AG08395 (cell line): ENCODE measurements at places on chromosomes 1 and 21.
A peak's percentile ranks its signal among the peaks of the same experiment; 100 is the strongest.

DNA sequence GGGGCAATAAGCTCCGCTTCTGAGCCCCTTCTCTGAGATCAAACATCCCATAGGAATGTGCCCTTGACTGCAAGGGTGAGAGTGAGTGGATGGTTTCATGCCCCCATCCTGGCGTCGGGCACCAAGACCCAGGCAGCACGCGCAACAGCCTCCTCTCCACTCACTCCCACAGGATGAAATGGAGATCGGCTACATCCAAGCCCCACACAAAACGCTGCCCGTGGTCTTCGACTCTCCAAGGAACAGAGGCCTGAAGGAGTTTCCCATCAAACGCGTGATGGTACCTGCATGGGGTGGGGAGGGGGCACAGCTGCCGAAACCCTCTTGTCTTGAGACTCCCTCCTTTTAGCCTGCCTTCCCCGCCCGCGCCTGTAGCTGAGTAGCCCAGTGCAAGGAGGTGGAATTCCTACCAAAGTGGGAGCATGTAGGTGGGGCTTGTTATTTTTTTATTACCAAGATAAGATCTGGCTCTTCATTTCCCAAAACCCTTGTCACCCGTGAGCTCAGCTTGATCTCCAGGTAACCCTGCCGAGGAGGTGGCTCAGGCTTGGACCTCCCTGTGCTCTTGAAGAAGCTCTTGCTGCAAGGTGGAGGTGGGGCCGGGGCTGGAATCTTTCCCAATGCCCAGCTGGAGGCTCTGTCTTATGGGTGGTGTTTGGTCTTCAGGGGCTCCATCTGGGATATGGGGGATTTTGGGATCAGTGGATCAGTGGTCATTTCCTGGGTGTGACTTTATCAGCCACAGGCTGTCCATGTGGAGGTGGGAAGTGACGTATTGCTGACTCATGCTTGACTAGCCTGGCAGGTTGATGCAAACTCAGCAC, 24.0 kb upstream of the PADI6 start:
- DNase-seq: no peak

GRCh38 chr1:23585321-23586022, 26.2 kb upstream of the ID3 start:
- peak; percentile 90 for DNase-seq

DNA sequence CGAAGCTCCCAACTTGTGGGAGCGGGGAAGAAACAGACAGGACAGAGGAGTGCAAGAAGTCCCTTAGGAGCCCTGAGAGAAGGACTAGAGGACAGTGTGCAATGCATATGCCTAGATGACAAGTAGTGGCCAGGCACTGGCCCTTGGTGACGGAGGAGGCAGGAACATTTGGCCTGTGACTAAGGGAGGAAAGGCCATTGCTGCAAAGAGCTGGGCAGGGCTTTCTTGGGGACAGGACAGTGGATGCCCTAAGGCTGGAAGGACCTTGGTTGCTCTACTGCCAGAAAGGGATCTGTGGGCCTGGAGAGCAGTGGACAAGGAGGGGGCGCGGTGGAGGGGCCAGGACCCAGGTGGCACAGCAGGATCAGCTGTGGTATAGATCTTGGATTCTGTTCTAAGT, 481.3 kb downstream of the CAMTA1 start:
- DNase-seq: no peak

GRCh38 chr1:1554550-1554925, 14.1 kb upstream of the TMEM240 start:
- DNase-seq: no peak

DNA sequence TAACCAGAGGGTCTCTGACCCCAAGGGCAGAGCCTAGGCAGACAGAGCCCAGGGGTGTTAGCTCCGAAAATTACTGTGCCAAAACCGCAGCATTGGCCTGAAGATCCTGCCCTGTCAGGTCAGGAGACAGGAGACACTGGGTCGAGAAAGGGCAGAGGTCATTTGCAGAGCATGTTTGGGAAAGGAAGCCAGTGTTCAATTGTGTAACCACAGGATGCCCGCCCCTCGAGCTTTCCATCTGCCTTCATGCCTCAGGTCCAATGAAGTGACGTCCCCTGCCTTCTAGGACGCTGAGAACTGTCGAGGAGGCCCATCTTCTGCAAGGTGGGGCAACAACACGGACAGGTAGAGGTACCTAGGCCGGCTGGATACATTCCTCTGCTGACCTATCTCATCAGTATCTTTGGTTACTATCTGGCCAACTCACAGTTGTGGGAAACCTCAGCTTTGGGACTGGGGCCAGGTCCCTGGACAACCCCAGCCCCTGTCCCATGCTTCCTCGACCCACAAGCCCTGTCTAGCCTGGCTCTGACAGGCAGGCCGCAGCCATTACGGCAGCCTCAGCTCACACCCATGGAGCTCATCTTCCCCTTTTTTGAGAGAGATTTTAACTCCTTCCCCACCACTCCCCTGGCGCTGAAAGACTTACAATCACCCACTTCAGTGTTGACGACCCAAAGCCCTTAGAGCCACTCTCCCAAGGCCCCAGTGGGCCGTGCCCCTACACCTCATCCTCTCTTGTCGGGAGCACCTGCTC, 1.3 kb downstream of the ARL8A start:
- DNase-seq: peak; percentile 29

GRCh38 chr1:167499664-167500101, 18.6 kb downstream of the CD247 start:
- DNase-seq: no peak

DNA sequence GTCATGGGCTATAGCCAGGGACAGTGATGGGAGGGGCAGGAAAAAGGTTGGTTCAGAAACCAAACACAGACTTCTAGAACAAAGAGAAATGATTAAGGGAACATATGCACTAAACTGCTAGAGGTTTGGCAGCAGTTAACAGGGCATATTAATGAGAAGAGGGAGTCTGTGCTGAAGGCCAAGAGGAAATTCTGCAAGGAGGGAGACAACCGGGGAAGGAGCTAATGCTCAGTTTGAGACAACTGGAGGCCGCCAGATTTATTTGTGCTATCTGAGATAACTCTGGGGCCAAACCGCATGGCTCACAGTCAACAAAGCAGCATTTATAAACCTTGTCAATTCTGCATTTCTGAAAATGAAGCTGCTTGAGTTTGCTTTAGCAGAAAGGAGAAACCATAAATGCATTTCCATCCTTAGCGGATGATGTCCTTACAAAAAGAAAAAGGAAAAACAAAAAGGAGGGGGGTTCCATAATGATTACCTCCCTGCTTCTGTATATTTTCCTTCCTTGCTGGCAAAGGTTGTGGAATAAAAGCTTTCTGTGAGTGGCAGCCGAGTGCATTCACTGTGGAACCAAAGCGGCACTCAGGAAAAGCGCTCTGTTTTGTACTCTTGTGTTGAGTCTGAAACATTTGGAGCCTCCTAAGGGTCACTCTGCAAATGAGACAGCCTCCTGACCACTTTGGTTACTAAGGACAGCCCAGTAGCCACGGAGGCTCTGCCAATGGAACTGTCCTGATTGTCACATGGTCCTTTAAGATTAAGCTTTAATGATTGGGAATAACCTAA, 70.3 kb downstream of the SIM2 start:
- no peak for DNase-seq

DNA sequence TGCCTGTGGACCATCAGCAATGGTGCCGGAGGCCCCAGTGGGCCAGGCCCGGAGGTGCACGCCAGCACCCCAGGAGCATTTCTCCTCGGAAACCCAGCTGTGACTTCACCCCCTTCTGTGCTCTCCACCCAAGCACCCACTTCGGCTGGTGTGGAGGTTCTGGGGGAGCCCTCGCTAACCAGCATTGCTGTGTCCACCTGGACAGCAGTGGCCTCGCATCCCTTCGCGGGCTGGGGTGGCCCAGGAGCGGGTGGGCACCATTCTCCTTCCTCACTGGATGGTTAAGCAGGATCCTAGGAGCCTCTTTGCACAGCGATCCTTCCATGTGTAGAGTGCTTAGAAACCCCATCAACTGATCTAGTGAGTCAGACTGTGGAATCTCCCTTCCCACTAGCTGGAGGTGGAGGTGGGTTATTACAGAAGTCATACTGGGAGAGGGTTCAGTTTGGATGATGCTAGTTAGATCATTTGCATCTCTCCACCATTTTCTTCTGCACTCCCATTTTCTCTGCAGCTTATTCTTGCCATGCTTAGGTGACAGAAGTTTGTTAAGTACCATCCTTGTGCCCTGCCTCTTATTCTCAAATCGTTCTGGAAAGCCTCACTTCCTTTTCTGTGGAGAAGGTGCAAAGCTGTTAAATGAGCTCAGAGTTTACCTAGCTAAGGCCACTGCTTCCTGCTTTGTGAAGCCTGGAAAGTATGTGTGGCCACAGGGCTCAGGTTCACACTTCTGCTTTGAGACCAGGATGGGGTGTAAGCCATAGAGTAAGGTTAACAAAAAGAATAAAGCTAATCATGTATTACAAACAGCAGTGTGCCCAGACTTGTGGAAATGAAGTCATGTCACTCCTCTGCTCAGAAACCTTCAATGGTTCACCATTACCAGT, 32.3 kb downstream of the TBX19 start:
- DNase-seq: no peak

DNA sequence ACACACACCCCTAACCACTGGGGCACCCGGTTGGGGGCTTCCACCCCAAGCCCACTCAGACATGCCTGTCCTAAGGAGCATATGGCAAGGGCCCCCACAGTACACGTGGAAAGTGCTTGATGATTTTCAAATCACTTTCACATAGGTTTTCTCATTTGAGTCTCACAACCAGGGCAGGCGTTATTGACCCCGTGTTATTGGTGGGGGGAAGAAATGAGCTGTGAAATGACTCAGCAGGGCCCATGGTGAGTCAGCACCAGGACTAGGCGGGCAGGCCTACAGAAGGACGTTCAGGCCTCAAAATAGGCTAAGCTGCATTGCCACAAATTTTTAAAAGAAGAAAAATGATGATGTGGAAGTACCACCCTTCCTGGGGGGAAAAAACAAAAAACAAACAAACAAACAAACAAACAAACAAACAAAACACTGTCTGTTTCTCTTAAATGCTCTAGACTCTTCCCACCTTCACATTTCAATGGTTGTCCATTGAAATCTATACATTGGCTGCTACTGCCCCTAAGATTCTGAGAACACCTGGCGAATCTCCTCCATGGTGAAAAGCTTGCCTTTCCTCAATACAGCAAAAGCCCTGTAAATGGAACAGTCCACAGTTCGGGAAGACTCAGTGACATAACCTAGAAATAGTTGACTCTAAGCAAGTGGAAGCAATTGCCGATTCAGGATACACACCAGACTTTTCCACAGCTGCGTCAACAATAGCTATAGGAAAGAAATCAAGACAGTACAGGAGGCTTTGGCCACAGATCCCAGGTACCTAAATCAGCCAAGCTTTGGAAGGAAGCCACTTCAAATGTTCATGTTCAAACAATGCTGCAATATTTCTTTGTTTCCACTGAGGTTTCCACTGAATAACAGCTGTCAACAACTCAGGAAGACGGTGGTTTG, 234.7 kb downstream of the TOMM20 start:
- DNase-seq: peak; percentile 66

- peak; percentile 58 for DNase-seq
These were observed at the start of gene ABL2 for GRCh38 chr1:179229214-179230140. Gene ABL2 (minus strand): TSS chr1:179229677. CDS start chr1:179229397, 280 bp downstream.

GRCh38 chr1:214970016-214970415, 112.5 kb upstream of the KCNK2 start:
- DNase-seq: no peak

- DNase-seq: no peak
These were observed 16.3 kb downstream of the IER5 start for GRCh38 chr1:181104790-181105133.

DNA sequence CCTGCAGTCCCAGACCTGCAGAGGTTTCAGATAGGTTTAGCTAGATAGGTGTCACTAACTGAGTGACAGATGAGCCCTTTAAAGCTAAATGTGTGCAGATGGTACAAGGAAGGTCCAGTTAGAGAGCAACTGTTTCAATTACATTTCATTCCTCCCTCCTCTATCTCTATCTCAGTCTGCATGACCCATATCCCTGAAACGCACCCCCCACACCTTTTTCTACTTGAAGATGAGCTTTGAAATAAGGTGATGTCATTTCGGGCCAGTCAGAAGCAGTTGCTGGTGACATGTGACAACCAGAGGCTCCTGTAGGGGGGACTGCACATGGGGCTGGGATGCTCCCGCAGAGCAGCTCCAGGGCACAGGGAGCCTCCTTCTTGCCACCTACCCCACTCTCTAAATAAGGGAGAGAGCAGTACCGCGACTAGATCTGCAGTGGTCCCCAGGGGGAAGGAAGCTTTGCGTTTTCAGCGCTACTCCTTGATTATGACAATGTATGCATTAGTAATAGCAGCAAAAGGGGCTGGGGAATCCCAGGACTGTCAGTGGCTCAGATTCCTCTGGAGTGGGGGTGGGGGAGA, 4.3 kb downstream of the ATP8B2 start:
- no peak for DNase-seq

DNA sequence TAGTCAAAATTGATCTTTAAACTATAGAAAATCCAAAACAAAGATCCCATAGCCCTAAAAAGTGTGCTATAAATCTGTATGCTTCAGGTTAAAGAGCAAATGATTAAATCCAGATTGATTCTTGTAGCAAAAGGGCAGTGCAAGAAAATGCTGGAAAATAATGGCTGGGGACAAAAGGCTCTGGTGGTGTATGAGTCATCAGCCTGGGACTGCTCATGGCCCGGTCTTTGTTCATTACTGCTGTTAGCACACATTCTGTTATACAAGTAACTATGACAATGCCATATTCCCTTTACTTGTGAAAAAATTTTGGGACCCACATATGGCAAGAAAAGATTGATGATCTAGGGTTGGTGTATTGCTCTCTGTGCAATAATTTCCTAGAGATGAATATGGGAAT, 89.1 kb downstream of the RWDD3 start:
- peak; percentile 19 for DNase-seq

DNA sequence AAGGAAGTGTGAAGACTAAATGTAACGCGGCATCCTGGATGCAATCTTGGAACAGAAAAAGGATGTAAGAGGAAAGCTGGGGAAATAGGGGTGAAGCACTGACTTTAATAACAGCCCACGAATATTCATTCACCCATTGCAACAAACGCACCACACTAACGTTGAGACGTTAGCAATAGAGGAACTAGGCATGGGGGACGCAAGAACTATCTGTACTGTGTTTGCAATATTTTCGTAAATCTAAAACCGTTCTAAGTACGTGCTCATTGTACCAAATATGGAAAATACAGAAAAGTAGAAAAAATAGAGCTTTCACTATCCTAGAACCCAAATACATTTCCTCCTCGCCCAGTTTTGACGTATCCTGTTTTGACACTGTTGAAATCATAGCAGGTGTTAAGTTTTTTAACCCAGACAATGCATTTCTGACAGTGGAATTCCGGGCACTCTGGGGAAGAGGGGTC, 3.9 kb downstream of the LAPTM5 start:
- DNase-seq: no peak

- peak; percentile 30 for DNase-seq
These were observed 19.4 kb downstream of the RPS6KC1 start for GRCh38 chr1:213070406-213070805.

GRCh38 chr21:31326522-31327242, 17.4 kb downstream of the TIAM1 start:
- DNase-seq: peak; percentile 28

- DNase-seq: peak; percentile 22
These were observed 75.2 kb downstream of the FMO4 start for GRCh38 chr1:171389171-171389570.
